ENCODE measurements at places on chromosomes 3 and 15.

DNA sequence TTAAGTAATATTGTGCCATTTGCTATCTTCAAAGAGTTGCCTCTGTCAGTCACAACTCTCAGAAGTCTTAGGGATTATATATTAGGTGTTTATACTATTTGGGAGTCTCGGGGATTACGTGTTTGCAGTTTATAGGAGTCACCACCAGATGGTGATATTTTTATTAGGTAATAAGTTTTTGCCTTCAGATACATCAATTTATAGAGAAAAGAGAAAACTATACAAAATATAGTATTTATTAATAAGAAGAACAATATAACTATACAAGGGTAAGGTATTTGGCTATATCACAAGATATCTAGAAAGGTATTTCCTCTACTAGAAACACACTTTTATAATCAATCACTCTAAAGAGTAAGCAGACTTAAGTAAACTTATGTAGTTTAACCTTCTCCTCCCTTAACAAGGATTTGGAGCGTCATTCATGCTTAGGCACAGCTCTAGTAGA lies 10.7 kb upstream of the DHX36 start:
- DNase-seq, result peak; percentile 68

DNA sequence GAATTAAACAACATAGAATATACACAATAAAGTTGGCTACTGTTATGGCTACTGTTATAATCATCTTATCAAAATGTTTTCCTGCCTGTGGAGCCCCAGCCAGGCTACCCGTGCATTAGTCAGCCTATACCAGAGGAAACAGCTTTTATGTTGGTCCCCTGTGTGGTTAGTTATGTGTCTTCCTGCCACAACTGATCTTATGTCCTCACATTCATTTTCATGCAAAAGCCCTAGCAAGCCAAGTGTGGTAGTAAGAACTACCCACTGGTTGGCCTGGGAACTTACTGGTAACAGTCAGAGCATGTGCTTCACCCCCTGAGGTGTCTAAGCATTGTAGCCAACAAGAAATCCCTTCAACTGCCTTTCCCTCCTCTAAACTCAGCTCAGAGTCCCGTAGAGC lies 21.8 kb downstream of the MGLL start:
- peak; percentile 49 for DNase-seq

GRCh38 chr3:50340448-50341329 lies at the start of gene RASSF1:
Gene RASSF1 (minus strand): TSS chr3:50340836. CDS start chr3:50340805, 31 bp downstream.
- DNase-seq, result peak; percentile 64

GRCh38 chr3:31833391-31834190 lies 147.5 kb downstream of the OSBPL10 start:
- DNase-seq, result peak; percentile 44

- DNase-seq, result peak; percentile 98
These were observed 778 bp upstream of the THBS1 start for GRCh38 chr15:39580117-39580484.

- DNase-seq, result no peak
These were observed 429.8 kb upstream of the TPM1 start for GRCh38 chr15:62612771-62613170.

- no peak for DNase-seq
These were observed 16.8 kb downstream of the MYO5C start for GRCh38 chr15:52278636-52279367.

DNA sequence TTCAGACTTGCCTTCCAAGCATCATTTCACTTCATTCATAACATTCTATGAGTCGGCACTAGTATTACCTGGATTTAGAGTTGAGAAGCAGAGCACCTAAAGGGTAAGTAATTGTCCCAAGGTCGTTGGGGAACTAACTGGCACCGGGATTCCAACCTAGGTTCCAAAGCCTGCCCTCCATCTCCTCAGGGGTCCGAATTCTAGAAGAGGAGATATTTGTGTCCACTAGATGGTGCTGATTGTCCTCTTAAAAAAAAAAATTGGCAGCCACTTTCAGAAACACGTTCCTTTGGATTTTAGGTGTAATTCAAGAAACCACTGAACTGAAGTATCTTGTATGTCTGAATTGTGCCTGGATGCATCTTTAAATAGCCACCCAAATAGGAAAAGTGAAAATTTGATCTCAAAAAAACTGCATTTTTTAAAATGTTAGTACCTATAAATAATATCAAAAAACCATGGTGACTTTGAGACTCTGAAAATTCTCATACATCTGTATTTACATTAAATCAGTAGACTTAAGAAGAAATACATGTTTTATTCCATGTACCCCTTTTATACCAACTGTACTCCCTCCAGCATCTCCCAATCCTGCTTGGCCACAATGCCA lies 3.9 kb upstream of the FSIP1 start:
- peak; percentile 78 for DNase-seq

GRCh38 chr3:183082355-183082915 lies 16.9 kb downstream of the MCCC1 start:
- no peak for DNase-seq

- peak; percentile 63 for DNase-seq
These were observed 134.4 kb downstream of the TMCO5A start for GRCh38 chr15:38068626-38069391.

DNA sequence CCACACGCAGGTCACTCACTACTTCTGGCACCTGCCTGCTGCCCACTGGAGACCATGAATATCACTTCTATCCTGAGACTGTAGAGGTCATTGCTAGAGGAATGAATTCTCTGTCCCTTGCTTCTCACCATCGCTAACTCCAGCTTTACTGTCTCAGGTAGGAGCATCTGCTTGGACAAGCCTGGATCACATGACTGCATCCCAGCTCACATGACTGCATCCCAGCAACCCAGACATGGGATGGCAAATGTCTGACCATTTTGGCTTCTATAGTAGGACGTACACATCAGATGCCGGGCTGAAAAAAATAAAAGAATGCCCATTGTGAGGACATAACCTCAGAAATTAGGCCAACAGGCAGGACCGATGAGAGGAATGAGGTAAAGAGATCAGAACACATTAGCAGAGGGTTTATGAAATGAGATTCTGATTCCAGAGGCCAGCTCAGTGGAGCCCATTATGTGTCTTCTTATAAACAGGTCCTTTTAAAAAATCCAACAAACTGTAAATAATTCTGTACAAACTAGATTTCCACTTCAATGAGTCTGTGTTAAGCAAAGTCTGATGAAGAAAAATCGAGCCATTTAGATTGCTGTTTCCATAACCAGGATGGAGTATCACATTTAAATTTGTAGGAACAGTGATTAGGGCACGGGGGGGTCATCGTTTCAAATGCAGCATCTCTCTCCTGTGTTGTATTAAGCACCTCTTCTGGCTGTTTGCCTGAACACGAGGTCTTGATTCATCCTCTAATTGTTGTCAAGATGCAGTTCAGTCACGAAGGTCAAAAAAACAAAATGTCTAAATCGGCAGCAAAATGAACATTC lies 126.7 kb downstream of the MTHFS start:
- DNase-seq, result no peak

- no peak for DNase-seq
These were observed 182.9 kb upstream of the RORA start for GRCh38 chr15:61411902-61412510.

DNA sequence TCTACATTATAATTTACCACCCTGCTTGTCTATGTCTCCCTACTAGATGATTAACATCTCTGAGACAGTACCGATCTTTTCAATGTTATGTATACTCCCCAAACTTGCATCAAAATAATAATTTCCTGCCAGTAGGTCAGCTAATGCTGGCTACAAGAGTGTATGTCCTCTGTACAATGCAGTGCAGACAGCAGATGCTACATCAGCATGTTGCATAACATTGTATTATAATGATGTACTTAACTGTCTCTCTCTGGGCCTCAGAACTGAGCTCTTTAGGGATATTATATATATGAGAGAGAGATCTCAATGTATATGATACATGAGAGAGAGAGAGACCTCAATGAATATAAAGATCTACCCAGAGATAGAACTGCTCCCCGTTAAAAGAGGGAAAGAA lies 456.6 kb downstream of the SHQ1 start:
- no peak for DNase-seq

DNA sequence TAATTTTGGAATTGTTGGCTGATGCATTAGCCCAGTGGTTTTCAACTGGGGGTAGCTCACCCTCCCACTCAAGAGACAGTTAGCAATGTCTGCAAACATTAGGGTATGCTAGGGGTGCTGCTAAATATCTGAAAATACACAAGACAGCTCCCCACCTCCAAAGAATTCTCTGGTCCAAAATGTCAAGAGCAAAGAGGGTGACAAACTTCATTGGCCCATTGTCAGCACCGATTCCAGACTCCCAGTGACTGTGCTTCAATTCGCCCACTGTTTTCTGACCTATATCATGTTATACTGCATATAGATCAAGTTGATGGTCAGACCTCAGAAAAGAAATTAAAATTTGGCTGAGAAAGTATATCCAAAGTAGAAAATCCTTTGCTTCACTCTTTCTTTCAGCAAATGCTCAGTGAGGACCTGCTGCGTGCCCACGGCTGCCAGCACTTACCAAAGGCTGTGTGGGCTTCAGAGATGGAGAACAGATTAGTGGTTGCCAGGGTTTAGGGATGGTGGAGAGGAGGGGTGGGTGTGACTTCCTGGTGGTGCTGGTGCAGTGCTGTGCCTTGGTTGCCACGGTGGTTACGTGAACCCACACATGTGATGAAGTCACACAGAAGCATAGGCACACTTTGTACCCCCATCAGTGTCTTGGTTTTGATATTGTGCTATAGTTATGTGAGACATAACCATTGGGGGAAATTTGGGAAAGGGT lies 204.0 kb downstream of the PLCL2 start:
- DNase-seq, result no peak

GRCh38 chr3:150146991-150147761 lies 176.5 kb upstream of the PFN2 start:
- peak; percentile 97 for DNase-seq

DNA sequence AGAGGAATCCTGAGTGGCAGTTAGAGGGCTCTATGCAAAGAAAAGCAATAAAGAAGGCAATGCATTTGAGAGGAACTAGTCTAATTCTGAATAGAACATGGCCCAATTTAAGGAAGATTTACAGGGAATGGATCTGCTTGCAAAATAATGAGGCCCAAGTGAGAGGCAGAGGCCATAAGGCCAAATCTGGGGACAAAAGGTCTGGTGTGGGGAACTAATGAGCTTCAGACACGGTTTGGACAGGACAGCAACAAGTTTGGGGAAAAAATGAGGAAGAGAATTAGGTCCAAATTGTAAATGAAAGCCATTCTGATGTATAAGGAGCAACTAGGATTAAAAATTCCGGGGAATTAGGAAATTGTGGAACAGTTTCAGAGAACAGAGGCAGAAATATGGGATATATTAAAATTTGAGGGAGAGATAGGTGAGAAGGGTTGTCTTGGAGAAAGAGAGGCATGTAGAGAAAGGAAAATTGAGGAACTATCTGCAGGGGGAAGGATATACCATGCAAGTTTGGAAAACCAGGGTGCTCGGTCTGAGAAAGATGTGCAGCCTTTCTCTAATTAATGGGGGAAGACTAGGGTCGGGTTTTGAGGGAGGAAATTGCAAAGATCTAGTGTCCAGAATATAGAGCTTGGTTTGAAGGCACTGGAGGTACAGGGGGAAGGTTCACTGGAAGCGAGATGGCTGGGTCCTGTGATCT lies 73.8 kb downstream of the RBPMS2 start:
- DNase-seq, result no peak

GRCh38 chr3:63232764-63233396 lies 45.2 kb upstream of the SYNPR start:
- DNase-seq, result peak; percentile 19

DNA sequence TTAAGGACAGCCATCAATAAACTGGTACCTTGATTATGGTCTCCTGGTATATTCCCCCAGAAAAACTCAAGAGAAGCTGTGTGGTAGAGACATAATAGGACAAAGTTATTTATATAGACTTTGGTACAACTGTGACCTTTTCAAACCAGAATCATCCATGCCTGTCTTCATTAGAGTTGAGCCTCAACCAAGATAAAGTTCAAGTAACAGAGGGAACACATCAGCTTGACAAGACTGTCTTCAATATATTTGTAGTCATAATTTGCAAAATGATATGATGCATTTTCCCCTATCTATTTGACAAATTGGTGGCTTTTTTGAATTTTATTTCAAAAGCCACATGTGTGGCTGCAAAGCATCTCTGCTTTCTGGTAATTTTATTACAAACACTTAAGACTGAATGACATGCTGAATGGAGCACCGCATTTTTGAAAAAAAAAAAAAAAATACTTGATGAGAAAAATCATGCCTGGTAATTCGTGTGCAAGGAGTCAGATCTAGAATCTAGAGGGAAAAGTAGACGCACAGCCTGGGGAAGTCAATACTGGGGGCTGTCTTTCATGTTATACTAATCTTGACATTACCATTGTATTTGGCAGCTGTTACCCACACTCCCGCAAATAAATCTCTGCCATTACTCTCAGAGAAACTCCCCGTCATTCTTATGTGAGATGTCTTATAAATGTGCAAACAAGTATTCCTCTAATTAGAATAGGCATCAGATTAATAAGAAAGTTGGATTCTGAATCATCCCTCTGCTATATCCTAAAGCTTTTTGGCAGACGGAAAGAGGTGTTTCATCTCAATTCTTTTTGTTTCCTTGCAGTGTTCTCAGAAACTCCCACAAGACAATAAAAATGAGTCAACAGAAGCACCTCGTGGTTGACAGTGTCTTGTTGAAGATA lies 554.8 kb upstream of the CBLB start:
- no peak for DNase-seq

GRCh38 chr3:24400450-24400849 lies 94.2 kb downstream of the THRB start:
- DNase-seq, result no peak

- DNase-seq, result peak; percentile 54
These were observed 58.2 kb upstream of the OXTR start for GRCh38 chr3:8827641-8828040.

GRCh38 chr15:49223536-49224274 lies 53.7 kb downstream of the GALK2 start:
- peak; percentile 44 for DNase-seq

DNA sequence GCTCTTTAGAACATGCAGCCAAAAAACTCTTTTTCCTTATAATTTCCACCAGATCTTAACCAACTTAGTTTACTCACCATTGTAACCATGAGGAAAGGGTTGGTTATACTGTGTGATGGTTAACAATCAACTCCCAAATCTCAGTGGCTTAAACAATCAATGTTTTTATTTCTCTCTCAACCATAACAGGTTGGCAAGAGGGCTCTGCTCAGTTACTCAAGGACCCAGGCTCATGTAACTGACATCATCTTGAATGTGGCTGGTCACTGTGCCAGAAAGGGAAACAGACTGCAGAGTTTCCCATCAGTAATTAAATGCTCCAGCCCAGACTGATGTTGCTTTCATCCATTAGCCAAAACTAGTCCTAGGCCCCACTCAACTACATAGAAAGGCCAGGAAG lies 69.0 kb downstream of the ANKRD28 start:
- no peak for DNase-seq

GRCh38 chr3:27613846-27614500 lies 108.2 kb downstream of the EOMES start:
- DNase-seq, result peak; percentile 31

All from foreskin fibroblast (primary cell).